CD4-positive, alpha-beta T cell treated with Interleukin-15 for 4 hours (primary cell): ENCODE measurements at places on chromosomes 2 and 18.

GRCh38 chr2:152506843-152507242 lies 171.9 kb downstream of the FMNL2 start:
- no peak for DNase-seq

DNA sequence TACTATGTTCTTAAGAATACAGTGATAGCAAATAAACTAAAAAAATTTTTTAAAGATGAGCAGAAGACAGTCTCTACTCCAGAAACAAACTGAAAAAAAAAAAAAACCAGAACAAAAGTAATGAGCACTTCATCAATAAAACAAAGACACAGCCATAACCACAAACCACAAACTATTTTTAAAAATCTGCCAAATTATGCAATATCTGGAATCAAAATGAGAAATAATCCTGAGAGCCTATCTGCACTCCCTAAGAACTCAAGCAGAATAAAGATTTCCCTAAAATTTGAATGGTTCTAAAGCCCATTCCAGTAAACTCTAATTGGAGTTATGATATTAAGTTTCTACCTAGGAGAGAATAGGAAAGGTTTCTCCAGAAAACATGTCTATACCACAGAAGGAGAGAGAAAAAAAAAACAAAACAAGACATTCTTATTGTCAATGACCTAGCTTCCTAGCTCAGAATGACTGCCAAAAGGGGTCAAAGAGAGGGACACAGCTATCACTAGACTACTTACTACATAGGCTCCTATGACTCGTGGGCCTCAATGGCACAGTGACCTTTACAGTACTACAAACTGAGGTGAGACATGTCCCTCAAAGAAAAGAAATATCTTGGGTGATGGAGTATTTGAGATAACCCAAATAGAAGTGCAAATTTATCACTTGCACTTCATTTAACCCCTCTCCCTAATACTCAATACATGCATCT lies 262.8 kb downstream of the ZEB2 start:
- no peak for DNase-seq

DNA sequence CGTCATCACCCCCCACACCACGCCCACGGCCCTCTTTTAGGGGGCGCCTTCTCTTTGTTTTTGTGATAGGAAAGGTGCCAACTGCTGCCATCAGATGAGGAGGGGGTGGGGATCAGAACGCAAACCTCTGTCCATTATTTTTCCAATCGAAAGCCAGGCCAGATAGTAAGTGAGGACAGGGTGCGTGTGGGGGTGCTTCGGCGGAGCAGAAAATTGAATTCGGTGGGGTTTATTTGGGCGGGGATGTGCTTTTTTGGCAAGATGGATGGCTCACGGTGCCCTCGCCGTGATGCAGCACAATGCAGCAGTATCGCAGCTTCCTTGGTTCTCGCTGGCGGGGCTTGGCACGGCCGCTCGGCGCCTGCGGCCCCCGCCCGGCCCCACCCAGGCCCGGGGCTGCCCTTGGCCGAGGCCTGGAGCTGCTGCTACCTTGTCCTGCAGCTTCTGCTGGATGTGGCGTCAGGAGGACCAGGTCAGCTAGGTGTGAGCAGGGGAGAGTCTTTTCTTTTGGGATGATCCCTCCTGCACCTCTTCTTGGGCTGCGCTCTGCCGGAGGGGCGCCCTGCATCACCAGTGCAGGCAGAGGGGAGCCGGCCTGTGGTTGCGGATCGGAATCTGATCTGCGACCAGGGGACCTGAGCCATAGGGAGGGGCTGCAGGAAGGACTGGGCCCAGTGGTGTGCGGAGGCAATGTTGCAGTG lies 1.3 kb downstream of the SPTBN1 start:
- no peak for DNase-seq

- no peak for DNase-seq
These were observed 69.1 kb downstream of the TNFRSF11A start for GRCh38 chr18:62394006-62394763.

GRCh38 chr2:109427661-109428091 lies 186.1 kb downstream of the SEPTIN10 start:
- no peak for DNase-seq

DNA sequence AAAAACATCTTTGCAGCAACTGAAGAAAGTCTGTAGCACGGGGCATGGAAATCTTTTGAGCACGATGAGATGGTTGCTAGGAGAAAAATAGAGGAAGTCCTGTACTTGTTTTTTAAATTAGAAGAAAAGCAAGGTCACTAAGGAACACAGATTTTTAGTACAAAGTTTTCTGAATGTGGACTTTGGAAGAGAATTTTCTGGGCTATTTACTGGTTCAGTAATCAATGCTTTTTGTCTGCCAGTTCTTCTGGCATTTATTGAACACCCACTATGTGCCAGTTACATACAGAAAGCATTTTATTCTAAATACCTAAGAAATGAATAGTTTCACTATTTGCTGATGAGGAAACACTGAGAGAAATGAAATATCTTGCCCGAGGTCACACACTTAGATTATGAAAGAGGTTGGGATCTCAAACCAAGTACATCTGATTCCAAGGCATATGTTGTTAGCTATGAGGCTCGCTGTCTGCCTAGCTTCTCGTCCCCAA lies 15.6 kb upstream of the MAP3K20 start:
- DNase-seq, result no peak

GRCh38 chr2:241734208-241734466 lies 293 bp upstream of the D2HGDH start:
- DNase-seq, result no peak

GRCh38 chr18:77095391-77096371 lies 36.9 kb downstream of the MBP start:
- no peak for DNase-seq

DNA sequence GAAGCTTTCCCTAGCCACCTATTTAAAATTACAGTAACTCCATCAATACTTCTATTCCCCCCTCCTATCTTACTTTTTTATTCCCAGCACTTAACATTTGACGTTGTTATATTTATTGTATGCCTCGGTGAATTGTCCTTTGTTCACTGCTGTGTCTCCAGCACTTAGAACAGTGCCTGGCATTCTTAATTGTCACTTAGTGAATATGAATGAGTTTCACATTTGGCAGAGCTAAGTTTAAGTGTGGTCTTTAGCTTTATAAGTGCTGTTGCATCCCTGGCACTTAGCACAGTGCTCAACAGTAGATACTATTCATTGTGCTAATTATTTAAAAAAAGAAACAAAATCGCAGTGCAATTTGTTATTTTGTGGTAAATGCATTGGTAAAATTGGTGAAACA lies 1.7 kb downstream of the RMP24 start:
- no peak for DNase-seq

- no peak for DNase-seq
These were observed 687.0 kb downstream of the BCL11A start for GRCh38 chr2:59866436-59866835.

DNA sequence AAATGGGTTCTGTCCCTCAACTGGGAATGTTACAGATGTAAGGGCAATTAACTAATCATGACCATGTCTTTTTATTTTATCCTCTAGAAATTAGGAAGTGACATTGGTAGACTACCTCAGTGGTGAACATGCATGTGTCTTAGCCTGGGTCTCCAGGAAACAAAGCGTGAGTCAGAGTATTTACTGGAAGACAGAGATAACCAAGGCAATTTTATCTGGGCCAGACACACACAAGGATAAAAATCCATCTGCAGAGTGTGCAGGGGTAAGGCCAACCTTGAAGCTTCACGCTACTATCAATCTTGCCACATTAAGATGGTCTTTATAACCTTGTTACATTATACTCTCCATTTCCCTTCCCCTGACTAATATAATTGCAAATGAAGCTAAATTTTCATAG lies 487.5 kb downstream of the SUCLG1 start:
- no peak for DNase-seq

DNA sequence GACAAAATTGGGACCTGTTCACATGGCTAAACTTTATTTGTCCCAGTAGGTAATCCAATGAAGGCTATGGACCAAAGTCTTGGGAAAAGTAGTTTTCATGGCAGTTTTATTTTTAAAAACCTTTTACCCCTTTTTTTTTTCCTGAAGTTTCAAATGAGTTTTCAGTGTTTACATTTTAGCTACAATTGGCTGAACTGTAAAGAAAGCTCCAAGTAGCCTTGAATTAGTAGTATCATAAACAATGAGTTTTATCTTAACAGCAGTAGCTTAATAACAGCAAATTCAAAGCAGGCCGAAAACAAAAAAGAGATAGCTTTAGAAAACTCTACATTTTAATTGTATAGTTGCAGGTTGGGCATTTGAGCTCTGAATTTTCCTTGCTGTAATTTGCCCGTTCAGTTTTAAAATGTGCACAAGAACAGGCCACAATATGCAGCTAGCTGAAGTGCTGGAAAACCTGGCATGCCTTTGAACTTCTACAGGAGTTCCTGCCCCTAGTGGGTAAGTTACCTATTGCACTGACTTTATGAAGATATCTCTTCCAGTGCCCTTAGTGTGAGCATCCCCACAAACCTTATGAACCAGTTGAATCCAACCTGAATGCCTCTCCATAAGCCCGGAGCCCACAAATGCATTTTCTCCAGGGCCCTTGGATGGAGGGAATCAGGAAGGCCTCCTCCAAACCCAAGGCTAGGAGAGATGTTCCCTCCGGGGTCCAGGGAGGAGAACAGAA lies 106.7 kb downstream of the XRCC5 start:
- DNase-seq, result no peak

DNA sequence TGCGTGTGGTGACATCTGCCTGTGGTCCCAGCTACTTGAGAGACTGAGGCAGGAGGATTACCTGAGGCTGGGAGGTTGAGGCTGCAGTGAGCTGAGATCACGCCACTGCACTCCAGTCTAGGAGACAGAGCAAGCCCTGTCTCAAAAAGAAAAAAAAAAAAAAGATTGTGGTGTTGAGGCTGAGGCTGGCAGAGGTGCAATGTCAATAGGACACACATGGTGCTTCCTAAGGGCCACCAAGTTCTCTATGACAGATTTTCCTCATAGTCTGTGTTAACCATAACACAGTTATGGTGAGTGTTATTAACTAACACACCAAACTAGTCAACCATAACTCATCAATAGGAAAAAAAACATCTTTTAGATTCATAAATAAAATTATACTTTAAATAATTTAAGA lies 494.4 kb downstream of the TMX3 start:
- DNase-seq, result no peak

- no peak for DNase-seq
These were observed 13.2 kb upstream of the COL5A2 start for GRCh38 chr2:189192766-189193165.

DNA sequence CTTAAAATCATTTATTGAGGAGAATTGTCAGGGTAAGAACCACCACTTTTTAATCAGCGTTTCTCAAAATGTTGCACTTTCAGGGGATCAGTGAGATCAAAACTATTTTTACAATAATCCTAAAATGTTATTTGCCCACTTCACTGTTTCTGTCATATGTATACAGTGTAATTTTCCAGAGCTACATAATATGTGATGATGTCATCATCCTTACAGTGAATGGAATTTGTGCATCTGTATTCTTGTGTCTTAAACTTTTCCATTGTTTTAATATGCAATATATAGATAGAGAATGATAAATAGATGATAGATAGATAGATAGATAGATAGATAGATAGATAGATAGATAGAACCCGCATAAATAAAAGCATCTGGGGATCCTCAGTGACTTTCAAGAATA lies 518.0 kb downstream of the ADCYAP1 start:
- no peak for DNase-seq

DNA sequence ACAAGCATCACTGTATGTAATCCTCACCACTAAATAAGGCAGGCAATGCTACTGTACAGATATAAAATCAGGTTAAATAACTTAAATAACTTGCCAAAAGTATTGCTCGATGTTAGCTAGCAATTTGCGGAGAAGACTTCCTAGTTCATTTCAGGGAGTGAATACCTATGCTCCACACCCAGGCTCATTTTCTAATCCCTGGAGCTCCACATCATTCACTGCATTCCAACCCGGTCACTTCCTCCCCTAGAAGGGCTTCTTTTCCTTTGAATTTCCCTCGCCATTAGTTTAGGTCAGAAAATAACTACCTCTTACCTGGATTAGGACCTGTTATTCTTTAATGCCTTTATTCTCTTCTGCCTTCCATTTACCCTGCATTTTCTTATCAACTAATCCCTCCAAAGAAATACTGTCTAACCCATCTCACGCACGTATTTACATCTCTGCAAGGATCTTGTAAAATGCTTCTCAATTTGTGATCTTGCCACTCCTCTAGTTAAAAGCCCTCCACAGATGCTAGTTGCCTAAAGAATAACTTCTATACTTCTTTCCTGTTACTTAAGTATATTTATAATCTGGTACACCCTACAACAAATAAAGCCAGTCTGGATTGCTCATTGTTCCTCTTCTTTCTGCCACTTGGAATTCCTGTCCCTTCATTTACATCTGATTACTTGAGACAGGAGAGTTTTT lies 599.8 kb downstream of the NRXN1 start:
- DNase-seq, result no peak

DNA sequence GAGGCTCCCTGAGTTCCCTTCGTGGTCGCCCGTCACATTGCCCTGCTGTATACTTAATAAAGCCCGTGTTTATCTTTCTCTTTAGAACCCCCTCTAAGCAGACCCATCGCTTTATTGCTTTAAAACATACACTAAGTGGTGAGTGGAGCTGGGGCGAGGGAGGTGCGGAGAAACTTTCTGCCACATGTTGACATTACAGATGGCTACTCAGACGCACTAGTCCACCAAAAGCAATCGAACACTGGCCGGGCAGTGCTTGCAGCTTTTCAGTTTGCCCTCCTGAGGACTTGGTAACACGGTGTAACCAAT lies 859 bp upstream of the COLEC12 start:
- no peak for DNase-seq

- DNase-seq, result no peak
These were observed 52.7 kb downstream of the CMPK2 start for GRCh38 chr2:6812857-6813530.
